ENCODE measurements at places on chromosomes 1 and 21.

DNA sequence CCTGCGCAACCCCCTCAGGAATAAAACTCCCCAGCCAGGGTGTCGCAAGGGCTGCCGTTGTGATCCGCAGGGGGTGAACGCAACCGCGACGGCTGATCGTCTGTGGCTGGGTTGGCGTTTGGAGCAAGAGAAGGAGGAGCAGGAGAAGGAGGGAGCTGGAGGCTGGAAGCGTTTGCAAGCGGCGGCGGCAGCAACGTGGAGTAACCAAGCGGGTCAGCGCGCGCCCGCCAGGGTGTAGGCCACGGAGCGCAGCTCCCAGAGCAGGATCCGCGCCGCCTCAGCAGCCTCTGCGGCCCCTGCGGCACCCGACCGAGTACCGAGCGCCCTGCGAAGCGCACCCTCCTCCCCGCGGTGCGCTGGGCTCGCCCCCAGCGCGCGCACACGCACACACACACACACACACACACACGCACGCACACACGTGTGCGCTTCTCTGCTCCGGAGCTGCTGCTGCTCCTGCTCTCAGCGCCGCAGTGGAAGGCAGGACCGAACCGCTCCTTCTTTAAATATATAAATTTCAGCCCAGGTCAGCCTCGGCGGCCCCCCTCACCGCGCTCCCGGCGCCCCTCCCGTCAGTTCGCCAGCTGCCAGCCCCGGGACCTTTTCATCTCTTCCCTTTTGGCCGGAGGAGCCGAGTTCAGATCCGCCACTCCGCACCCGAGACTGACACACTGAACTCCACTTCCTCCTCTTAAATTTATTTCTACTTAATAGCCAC is 696 bp downstream of the TGFB2 start:
- DNase-seq, result peak; percentile 44

DNA sequence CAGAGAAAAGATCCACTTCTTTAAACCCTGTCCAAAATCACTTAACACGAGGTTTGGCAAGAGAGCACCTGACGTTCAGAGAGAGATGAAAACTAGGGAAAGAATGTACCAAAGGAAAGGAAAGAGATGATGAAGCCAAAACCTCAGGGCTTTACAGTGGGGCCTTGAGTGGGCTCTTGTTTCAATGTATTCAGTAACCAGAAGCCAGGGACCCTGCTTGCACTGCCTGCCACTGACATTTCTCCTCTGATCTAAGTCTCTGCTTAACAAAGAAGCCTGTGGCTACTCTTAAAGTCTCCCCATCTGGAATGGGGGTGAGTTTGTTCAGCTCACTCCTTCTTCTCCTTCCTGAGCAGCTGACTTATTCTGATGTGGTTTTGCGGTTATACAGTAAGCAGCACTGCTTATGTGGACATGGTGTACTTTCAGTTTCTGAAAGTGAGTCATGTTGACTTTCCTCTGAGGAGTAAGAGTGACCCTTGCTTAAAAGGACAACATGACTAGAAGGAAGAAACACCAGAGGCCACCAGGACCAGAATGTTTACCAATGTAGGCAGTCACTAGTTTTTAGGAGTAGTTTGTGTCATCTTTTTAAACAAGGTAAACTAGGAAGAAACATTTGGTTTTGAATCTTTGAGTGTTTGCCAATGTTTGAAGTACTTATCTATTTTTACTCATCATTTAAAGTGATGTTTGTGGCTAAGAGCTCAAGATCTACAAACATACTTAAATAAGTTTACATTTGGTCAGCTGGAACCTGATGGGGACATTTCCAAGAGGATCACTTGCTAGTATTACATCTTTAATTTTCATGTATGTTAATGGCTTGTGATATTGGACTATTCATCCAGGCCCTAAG is 87.4 kb downstream of the FASLG start:
- peak; percentile 100 for DNase-seq

DNA sequence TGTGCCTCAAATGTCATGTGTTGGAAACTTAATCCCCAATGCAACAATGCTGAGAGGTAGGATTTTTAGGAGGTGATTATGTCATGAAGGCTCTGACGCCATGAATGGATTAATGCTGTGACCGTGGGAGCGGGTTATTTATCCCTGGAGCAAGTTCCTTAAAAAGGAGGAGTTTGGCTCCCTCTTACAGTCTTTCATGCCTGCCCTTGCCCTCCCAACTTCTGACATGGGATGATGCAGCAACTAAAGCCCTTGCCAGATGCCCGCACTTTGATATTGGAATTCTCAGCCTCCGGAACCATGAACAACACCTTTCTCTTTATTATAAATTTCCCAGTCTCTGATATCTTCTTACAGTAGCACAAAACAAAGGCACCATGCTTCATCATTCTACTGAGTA is 685.3 kb upstream of the CHRM3 start:
- no peak for DNase-seq

DNA sequence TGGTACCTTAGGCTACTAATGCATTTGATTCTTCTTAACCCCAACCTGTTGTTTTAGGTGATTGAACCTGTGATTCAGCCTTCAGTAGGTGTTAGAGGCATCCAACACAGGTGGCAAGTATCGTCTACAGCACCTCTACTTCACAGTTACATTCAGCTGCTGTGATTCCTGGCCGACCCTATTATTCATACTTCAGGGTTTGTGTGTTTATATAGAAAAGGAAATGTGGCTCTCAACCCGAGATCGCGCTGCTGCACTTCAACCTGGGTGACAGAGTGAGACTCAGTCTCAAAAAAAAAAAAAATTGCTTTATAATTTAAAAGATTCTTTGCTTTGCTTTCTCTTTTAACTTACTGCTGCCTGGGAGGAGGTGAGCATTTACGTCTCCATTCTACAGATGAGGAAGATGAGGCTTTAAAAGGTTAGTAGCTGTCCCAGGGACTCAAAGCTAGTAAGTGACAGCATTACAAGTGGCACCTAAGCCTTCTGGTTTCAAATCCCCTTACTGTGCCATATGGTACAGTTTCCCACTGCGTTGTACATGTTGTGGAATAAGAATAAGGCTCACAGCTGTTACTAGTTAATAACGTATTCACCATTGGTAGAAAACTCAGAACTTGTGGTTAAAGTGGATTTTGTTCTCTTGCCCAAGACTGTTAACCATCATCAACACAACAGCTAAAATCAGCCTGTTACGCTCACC is 9.9 kb upstream of the GPR25 start:
- no peak for DNase-seq

DNA sequence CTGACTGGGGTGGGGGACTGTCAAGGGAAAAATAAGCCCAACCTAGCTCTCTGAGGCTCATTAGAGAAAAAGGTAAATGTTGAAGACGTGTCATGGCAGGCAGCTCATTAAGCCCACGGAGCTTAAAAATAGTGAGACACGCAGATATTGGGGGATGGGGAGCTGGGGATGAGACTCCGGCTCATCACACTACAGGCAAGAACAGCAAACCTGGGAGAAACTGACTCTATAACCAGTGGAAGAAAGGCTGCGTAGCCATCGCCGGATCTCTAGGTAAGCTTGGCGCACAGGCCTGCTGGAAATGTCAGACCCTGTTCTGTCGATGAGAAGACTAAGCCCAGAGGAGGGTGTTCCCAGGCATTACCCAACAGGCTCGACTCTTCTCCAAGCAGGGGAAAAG is 78.0 kb downstream of the SYT2 start:
- no peak for DNase-seq

DNA sequence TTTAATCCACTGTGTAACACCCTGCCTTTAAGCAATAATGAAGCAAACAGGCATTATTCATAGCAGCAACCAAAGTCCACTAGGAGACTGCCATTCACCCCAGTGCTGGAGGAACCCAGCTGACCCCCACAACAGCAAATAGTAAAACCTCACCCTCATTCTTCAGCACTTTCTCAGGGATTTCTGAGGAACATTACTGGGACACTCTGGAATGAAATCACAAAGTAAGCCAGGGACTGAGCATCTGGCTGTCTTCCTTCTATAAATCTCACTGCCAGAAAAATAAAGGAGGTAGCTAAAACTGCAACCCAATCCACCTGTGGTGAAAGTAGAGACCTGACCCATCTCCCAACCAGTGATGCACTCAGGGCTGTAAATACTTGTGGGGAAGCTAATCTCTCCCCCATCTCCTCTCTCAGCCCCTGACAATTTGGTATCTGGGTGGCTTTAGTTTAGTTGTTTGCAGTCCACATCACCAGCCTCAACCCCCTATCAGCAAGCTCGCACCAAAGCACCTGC is 47.1 kb downstream of the COL6A1 start:
- no peak for DNase-seq

DNA sequence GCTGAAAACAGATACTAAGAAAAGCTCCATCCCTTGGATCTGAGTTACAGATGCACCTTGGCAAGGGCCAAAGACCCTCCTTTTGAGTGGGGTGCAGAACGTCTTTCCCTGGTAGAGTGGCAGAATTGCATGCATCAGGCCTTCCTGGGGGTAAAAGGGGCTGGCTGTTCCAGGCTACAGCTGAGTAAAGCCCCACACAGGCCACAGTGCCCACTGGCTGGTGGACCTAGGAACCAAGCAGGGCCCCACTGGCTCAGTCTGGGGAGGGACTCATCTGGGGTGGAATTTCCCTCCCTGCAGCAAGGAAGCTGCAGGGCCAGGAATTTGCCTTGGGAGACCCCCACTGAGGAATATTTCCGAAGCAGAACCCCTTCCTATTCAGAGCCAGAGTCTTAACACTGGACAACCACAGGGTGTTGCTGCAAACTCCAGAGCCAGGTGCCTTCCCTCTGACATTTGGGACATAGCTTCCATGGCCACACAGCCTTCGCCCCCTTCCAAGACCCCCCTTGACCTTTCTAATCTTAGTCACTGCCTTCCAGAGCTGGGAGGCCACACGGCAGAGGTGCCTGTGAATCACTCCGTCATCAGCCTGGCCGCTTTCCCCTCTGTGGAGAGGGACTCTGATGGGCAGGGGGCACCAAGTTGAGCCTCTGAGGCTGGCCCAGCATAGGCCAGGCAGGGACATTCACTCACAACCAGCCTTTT is 52.5 kb downstream of the LACTBL1 start:
- DNase-seq, result no peak

GRCh38 chr1:27568300-27569087 is 35.5 kb downstream of the AHDC1 start:
- DNase-seq, result peak; percentile 81

DNA sequence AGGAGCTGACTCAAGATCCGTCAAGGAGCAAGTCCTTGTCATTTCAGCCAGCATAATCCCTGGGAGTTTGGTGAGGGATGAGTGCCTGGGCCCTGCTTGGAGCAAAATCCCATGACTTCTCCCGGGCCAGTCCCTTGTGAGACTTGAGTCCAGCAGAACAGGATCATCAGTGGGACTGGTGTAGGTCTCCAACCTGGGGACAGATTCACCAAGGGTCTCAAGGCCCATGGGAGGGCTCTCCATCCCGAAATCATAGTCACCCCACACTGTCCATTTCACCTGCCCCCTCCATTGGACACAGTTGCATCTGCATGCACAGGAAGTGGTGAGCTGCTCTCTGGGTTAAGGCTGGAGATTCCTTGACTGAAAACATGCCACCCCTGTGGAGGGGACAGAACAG is 178.2 kb downstream of the FOXD2 start:
- no peak for DNase-seq

- no peak for DNase-seq
Observed at GRCh38 chr1:209240351-209240750, 343.2 kb upstream of the CAMK1G start.

DNA sequence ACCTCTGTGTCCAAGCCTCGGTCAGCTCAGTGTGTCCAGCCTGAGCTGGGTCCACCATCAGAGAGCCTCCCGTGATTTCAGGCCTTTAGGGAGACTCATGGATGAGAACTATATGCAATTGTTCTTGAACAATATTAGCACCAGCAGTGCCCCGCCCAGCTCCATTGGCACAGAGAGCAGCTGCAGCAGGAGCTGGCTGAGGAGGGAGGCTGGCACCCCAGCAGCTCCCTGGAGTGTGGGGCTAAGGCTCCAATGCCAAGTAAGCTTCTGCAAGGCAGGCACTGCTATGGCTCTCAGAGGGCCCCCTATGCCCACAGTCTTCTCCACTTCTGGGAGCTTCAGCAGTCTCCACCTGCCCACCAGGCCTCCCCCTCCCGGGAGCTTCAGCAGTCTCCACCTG is 593.3 kb downstream of the MATN1 start:
- no peak for DNase-seq

GRCh38 chr1:100353988-100354387 is 1.7 kb downstream of the CDC14A start:
- DNase-seq, result peak; percentile 75

GRCh38 chr21:45542667-45543370 is 579 bp upstream of the SLC19A1 start:
- no peak for DNase-seq

- DNase-seq, result no peak
Observed at GRCh38 chr21:16978309-16978895, 534.4 kb upstream of the CXADR start.

GRCh38 chr1:87743256-87743655 is 414.6 kb downstream of the LMO4 start:
- no peak for DNase-seq
